ENCODE measurements at places on chromosomes 13 and 19.

GRCh38 chr13:33349986-33350826, 64.7 kb upstream of the STARD13 start:
- DNase-seq, result no peak

DNA sequence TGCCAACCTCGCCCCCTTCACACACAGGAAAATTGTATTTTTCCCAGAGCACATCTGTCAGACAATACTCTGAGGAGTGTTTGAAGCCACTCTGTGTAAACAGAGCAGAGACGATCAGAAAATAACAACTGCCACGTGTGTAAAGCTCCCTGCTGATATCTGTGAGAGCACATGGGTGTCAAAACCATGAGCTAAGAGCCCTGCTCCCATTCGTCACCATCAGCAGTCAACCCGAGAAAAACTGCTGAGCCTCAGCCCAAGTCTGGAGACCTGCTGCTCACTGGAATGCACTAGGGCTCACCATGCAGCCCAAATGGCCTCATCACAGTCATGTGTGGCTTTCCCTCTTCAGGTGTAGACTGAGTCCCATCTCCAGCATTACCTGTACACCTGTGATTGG, 304.1 kb downstream of the FGF14 start:
- DNase-seq, result no peak

- DNase-seq, result no peak
These were observed 49.7 kb downstream of the CRTC1 start for GRCh38 chr19:18733196-18733647.

DNA sequence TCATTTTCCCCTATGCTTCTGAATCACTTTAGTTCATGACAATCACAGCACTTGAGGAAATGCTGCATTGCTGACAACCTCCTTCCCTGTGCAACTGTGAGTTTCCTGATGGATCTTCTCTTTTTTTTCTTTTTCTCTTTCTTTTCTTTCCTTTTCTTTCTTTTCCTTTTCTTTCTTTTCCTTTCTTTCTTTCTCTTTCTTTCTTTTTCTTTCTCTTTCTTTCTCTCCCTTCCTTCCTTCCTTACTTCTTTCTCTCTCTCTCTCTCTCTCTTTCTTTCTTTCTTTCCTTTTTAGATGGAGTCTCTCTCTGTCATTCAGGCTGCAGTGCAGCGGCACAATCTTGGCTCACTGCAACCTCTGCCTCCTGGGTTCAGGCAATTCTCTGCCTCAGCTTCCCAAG, 247.9 kb upstream of the HTR2A start:
- DNase-seq, result no peak

- no peak for DNase-seq
These were observed 931 bp downstream of the USP12 start for GRCh38 chr13:27170516-27171243.

DNA sequence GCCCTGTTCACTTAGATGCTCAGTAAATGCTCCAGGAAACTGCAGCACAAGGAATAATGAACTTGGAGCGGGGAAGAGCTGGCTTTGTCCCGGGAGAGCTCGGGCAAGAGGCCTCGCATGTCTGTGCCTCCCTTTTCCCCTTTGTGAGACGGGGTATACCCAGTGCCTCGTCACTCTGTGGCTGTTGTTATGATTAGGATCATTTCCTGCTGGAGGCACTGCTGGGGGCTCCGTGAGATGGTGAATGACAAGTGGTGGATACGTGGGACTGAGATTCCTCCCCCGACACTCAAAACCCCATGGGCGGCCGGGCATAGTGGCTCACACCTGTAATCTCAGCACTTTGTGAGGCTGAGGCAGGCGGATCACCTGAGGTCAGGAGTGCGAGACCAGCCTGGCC, 1.1 kb upstream of the PLVAP start:
- no peak for DNase-seq
